ENCODE measurements at places on chromosomes 7 and 10.

GRCh38 chr7:42495256-42495655 lies 258.2 kb upstream of the GLI3 start:
- DNase-seq: no peak

- no peak for DNase-seq
Measured at GRCh38 chr7:153370092-153370491, 610.5 kb downstream of the ACTR3B start.

GRCh38 chr7:158587162-158588084 lies at the start of gene PTPRN2:
TSS of gene PTPRN2 (minus strand) at chr7:158587823.
- peak; percentile 6 for DNase-seq

- DNase-seq: no peak
Measured at GRCh38 chr10:71262027-71262426, 49.7 kb downstream of the UNC5B start.

DNA sequence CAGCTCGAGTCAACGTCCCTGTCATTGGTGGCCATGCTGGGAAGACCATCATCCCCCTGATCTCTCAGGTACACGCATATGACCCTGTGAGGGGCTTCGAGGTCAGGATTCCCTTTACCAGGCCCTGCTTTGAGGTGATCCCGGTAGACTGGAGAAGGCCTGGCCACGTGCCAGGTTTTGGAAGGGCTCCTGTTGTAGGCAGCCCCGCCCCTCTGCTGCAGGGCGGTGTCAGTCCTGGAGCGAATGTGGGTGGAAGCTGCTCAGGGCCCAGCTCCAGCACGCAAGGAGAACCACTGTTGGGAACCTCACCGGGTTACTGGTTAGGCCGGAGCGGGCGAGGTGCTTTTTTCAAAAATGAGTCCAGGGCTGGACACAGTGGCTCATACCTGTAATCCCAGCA lies 15.6 kb downstream of the MDH2 start:
- no peak for DNase-seq

DNA sequence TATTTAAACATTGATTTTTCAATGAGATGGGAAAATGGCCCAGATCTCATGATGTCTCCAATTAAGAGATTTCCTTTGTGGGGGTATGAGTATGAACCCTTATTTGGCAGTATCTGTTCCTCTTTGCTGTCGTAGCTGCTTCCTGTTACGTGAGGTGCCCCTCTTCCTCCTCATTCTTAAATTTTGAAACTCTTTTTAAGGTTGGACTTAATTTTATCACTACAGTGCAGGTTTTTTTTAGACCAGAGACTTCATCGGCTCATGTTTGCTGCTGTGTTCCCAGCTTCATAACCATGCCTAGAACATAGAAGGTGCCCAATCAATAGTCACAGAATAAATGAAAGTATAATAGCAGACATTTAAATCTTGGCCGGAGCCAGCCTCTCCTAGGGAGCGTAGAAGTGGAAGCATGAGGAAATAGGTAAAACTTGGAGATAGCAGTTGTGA lies 2.4 kb downstream of the MIOS start:
- no peak for DNase-seq

- DNase-seq: no peak
Measured at GRCh38 chr10:95987685-95988426, 55.5 kb upstream of the CCNJ start.

All from GM04504 (cell line).